ENCODE measurements at places on chromosomes 16 and 17.

DNA sequence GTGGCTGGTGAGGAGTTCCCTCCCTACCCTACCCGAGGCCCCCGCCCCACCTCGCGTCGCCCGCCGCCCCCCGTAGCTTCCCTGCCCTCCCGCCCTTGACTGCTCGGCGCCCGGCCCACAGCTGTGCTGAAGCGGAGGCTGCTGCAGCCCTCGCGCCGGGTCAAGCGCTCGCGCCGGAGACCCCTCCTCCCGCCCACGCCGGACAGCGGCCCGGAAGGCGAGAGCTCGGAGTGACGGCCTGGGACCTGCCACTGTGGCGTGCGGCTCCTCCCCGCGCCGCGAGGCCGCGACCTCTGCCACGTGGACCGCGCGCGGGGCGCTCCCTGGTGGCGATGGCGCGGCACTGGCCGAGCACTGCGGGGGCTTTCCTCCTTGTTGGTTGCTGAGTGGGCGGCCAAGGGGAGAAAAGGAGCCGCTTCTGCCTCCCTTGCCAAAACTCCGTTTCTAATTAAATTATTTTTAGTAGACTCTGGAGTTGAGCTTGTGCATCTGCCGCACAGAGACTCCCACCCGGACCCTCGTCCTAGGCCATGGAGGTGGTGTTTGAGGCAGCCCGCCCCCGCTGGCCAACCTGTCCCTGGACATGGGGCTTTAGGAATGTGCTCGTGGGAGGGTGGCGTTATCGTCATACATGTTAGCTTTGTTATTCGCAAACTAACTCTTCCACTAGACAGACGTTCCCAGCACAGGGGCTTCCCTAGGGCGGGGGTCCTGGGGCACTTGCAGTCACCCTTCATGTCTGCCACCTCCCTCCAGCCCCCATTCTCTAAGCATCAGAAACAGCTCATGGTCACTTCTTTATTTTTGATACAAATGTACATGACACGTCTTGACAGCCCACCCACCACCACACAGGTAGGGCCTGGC lies 4.4 kb downstream of the TP53I13 start:
- DNase-seq = peak; percentile 94

- DNase-seq = no peak
Observed at GRCh38 chr16:49333259-49333597, 40.4 kb upstream of the C16orf78 start.

DNA sequence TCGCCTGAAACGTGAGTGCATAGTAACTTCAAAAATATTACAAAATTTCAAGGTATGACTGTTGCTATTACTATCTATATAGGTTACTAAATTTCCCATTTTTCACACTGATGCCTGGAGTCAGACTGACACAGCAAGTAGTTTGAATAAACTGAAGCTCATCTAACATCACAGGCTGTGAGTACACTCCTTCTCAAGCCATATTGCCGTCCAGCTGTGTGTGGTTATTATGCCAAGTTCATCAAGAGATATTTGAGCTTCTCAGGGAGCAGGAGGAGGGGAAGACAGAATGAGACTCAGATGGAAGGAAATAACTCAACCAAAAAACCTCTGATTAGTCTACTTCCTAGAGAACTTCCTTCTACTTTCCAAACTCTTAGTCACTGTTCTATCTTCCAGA lies 473.9 kb downstream of the TOX3 start:
- no peak for DNase-seq

DNA sequence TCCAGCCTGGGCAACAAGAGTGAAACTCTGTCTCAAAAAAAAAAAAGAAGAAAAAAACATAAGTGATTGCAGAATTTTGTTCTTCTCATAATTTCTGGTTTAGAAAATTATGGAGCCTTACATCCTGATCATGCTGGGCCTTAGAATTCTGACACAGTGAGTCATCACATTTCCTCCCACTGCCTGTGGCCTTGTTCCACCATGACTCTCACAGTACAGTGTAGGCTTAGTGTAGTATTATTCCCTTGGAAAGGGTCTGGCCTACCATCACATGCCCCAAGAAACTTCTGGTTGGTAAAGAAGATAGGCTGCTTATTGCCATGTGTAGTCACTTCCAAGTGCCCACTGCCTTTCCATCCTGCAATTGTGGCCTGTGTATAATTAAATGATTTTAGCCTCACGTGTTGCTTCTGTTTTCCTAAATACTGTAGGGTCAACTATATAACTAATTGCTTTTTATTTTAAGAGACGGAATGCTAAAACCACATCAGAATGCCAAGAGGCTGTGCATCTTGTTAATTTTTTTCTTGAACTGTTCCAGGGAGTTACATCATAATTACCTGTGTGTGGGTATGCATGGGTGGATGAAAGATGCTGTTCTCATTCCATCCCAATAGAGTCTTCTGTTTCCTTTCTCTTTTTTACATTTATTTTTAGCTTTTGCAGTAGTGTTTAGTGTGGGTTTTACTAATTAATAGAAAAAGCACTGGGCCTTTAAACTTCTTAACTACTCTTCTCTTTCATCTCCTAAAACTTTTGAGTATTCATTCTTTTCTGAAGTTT lies 25.9 kb downstream of the OGFOD1 start:
- DNase-seq = no peak

DNA sequence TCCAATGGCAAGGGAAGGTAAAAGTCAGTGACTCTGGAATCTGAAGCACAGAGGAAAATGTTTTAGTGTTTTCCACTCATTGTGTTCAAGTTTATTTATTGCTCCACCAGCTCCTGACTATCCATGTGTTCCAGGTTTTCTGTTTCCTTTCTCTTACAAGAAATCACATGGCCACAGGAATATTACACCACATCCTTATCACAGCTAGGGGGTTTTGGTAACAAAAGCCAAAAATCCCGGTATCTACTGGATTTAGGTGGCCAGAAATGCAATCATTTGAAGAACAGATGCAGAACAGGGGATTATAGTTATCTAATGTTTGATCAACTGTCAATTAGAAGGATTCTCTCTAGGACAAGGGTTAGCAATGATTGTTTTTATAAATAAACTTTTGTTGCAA lies 47.9 kb downstream of the STH start:
- DNase-seq = no peak

DNA sequence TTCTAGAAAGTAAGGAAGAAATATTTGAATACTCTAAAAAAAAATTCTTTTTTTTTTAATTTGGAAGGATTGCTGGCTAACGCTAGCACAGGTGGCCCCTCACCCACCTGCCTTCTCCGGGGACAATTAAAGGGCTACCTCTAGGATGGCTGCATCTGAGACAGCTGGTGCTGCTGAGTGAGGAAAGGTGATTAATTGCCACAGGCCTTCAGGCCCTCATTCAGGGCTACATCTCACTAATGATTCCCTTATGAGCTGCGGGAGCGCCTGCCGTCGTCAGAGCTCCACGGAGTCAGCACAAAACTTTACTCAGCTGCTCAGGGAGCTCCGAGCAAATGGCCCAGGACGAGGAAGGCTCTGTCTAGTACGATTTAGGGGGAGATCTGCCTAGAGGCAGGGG lies 27.0 kb upstream of the AKTIP start:
- DNase-seq = no peak

DNA sequence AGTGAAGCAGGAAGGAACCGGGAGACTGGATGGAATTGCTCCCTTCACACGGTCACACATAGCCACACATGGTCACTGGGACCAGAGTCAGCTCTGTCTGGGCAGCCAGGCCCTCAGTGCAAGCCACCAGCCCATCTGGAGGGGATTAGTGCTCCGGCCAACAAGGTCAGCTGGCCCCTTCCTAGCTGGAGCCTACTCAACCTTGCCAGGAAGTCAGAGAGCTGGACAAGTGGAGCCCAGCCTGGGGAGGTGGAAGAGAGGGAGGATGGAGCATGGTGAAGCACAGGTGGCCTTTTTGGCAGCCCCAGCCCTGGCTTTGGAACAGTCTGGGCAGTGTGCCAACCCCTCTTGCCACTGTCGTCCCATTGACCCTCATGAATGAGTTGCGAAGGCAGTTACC lies 3.7 kb upstream of the CACNA1G start:
- no peak for DNase-seq

Data from upper lobe of left lung (tissue), 6 donors.